ENCODE measurements at places on chromosomes 1 and 21. TPM values are rescaled to one million over a fixed set of nuclear protein-coding genes. Genes with fewer than 3 reads are reported as not detected.

- DNase-seq = peak; percentile 53
- peaks cover 8% of the 10 kb centered on the region for H3K4me1 ChIP-seq
- H3K27me3 ChIP-seq = no peaks in the 10 kb centered on the region
- no peak overlapping the region for H3K27ac ChIP-seq
- no peaks in the 10 kb centered on the region for H3K36me3 ChIP-seq
These were observed 1.1 kb downstream of the GPR25 start for GRCh38 chr1:200873671-200874397.

- peaks cover 8% of the 10 kb centered on the region for H3K4me1 ChIP-seq
- DNase-seq = no peak
- no peak overlapping the region for H3K4me3 ChIP-seq
- H3K36me3 ChIP-seq = no peaks in the 10 kb centered on the region
- H3K27ac ChIP-seq = no peak overlapping the region
- H3K27me3 ChIP-seq = no peaks in the 10 kb centered on the region
These were observed 11.3 kb downstream of the LIX1L start for GRCh38 chr1:145946477-145946986.

DNA sequence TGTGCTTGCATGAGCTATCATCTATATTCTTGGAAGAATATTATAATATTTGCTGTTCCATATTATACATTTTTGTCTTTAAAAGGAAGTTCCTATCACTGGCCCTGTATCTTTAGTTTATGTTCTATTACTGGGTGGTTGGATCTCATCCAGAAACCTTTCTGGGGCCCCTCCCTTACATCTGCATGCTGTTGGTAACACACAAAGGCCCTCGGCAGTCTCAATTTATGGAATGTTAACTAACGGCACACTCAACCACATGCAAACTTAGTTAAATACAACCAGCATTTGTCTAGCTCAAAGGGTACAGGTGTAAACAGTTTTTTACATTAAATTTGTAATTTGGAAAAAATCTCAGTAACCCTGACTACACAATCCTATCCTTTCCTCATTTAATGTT is 9.7 kb upstream of the HYI start:
- H3K27me3 ChIP-seq = no peaks in the 10 kb centered on the region
- no peak for DNase-seq
- H3K27ac ChIP-seq = no peak overlapping the region
- H3K36me3 ChIP-seq = no peaks in the 10 kb centered on the region
- H3K4me1 ChIP-seq = no peaks in the 10 kb centered on the region

- no peaks in the 10 kb centered on the region for H3K36me3 ChIP-seq
- no peaks in the 10 kb centered on the region for H3K27me3 ChIP-seq
- no peaks in the 10 kb centered on the region for H3K4me1 ChIP-seq
- H3K4me3 ChIP-seq = no peak overlapping the region
These were observed 3.8 kb upstream of the RRP15 start for GRCh38 chr1:218281285-218281684.

Gene TRIM63
- total RNA-seq = not detected

GRCh38 chr1:230641346-230641745 is 935 bp upstream of the COG2 start:
- peak overlapping the region; percentile 64 for H3K4me3 ChIP-seq
- no peak for DNase-seq
- no peak overlapping the region for H3K27ac ChIP-seq
- no peaks in the 10 kb centered on the region for H3K36me3 ChIP-seq

DNA sequence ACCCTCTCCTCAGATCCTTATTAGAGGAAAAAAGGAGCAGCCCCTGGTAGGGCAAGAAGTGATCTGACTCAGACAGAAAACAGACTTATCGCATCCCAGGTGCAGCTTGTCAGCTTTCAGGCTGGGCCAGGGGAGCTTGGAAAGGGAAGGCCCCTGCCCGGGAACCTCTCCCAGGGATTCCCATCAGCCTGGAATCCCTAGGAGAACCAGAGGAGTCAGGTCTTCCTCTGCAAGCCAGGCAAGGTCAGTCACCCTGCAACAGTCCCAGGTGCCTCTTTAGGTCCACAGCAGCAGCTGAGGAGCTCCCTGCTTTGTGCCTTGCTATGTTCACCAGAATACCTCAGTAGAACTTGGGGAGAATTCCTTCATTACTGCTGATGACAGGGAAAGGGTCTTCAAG is 2.9 kb upstream of the PRAMEF12 start:
- no peak overlapping the region for H3K27ac ChIP-seq
- H3K27me3 ChIP-seq = no peaks in the 10 kb centered on the region
- no peaks in the 10 kb centered on the region for H3K4me1 ChIP-seq

DNA sequence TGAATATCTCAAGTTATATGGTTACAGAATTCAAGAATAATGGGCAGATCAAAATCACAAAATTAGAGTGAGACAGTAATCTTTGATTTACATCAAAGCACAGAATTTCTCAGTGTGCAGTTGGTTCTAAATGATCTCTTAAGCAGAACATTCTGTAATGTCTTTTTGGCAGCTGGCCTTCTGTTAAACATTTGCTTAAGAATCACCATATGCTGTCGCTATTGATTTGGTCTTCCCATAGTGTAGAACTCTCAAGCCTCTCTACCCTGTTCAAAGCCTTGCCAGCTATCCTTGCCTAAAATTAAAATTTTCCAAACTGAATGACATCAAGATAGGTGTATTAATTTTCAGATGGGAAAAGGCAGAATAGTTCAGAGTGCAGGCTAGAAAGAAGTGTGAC is 38.9 kb upstream of the ERO1B start:
- H3K4me3 ChIP-seq = no peak overlapping the region
- H3K27me3 ChIP-seq = no peaks in the 10 kb centered on the region
- DNase-seq = no peak
- H3K27ac ChIP-seq = no peak overlapping the region
- no peaks in the 10 kb centered on the region for H3K4me1 ChIP-seq

DNA sequence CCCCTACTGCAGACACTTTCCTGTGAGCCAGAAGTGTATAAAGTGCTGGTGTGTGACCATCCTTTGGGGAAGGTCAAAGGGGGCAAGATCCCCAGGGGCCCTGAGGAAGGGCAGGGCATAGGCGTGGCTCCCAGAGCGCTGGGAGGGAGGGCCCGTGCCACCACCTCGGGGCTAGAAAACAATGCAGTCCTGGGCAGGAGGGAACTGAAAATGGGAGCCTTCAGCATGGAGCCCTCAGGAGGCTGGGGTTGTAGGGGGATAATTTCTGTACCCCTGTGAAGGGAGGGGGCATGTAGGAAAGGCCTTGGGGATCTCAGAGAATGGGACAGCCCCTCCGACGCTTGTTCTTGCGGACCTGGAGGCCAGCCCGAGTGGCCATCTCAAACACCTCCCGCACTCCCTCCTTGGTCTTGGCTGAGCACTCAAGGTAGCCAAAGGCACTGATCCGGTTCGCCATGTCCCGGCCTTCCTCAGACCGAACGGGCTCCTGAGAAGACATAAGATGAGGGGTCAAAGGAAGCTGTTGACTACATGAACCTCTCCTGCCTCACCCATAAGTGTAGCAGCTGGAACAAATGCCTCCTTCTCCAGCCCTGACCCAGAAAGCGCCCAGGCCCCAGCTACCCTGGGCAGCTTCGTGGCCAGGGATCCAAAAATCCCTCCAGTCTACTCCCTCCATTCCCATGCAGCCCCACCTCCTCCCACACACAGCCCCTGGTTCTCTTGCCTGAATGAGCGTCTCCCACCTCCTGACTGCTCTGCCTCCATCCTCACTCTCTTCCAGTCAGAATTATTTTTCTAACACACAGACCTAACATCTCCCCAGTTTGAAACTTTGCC is 5.5 kb downstream of the RHOC start:
- DNase-seq = no peak
- H3K4me3 ChIP-seq = no peak overlapping the region
- no peak overlapping the region for H3K27ac ChIP-seq
- H3K27me3 ChIP-seq = no peaks in the 10 kb centered on the region
- H3K36me3 ChIP-seq = peaks cover 8% of the 10 kb centered on the region

Gene TAS1R3
- total RNA-seq = 0.19 TPM

Gene C1orf159
- 12.4 TPM for total RNA-seq

DNA sequence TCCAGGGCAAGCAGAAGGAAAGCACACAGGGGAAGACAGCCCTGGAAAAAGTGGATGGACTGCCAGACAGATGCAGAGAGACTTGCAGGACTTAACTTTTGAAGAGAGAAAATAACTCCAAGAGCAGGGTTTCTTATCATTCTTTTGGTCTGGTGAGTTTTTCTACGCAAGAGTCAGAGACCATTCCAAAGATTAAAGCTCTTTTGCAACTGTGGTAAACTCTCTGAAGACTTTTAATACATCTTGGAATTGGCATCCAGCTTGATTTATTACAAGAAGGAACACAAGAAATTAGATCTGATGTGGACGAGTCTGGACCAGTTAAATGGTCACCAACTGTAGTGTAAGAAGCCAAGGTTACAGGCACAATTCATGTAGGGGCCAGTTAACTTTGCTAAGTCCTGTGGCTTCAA is 153.4 kb downstream of the SIPA1L2 start:
- H3K27me3 ChIP-seq = no peaks in the 10 kb centered on the region
- no peak for DNase-seq
- H3K27ac ChIP-seq = no peak overlapping the region
- no peak overlapping the region for H3K4me3 ChIP-seq
- H3K36me3 ChIP-seq = no peaks in the 10 kb centered on the region
- no peaks in the 10 kb centered on the region for H3K4me1 ChIP-seq

- peaks cover 8% of the 10 kb centered on the region for H3K4me1 ChIP-seq
- no peak overlapping the region for H3K27ac ChIP-seq
- peak; percentile 89 for DNase-seq
- H3K36me3 ChIP-seq = no peaks in the 10 kb centered on the region
These were observed 95.6 kb upstream of the KCNK1 start for GRCh38 chr1:233518344-233518743.

GRCh38 chr1:87599569-87599968 is 270.9 kb downstream of the LMO4 start:
- no peaks in the 10 kb centered on the region for H3K4me1 ChIP-seq
- H3K27ac ChIP-seq = no peak overlapping the region

DNA sequence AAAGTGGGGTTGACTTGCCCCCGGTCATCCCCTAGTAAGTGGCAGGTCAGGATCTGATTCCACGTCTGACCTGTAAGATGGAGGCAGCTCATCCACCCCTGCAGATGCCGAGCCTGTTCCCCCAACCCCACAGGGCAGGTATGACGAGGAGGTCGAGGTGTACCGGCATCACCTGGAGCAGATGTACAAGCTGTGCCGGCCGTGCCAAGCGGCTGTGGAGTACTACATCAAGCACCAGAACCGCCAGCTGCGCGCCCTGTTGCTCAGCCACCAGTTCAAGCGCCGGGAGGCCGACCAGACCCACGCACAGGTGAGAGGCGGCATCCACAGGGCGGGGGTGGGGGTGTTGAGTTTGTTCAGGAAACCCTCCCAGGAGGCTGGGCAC is 9.6 kb downstream of the TMEM201 start:
- DNase-seq = no peak
- no peak overlapping the region for H3K4me3 ChIP-seq
- H3K4me1 ChIP-seq = peaks cover 8% of the 10 kb centered on the region
- H3K36me3 ChIP-seq = peaks cover 6% of the 10 kb centered on the region
- no peaks in the 10 kb centered on the region for H3K27me3 ChIP-seq

DNA sequence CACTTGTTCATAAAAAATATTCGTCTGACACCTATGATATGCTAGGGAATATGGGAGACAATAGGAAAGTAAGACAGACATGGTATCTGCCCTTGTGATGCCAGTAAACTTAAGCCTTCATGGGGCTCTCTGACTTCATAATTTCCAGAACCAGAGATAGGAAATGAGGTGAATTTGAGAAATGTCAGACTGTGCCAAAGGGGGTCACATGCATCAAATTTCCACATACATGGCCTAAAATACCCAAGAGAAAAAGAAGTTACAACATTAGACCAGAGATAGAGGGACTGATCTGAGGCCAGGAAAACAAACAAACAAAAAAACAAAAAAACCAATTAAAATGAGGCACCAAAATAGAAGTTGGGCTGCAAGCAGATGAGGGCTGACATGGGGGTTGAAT is 75.7 kb downstream of the DISC1 start:
- no peaks in the 10 kb centered on the region for H3K27me3 ChIP-seq
- H3K4me3 ChIP-seq = no peak overlapping the region
- no peaks in the 10 kb centered on the region for H3K36me3 ChIP-seq

Gene FAM78B
- total RNA-seq = 4.0 TPM

Gene CNST
- 21.3 TPM for total RNA-seq

DNA sequence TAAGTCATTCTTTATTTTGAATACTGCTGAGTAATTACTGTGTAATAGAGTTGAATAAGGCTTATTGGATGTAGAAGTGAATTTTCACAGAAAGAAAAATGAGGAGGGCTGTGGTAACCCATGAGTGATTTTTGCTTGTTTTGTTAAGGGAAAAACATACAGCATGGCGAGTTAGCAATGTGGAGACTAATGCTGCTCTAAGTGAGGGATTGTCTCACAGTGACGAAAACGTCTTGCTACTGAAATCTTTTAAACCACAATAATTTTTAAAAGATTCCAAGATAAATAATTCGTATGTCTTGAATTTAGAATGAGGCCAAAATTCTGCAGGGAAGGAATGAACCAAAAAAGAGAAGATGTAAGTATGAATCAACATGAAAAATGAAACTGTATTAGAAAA is 16.2 kb upstream of the PLA2G4A start:
- H3K36me3 ChIP-seq = no peaks in the 10 kb centered on the region
- no peaks in the 10 kb centered on the region for H3K27me3 ChIP-seq
- no peak overlapping the region for H3K27ac ChIP-seq

- H3K36me3 ChIP-seq = no peaks in the 10 kb centered on the region
- DNase-seq = peak; percentile 45
These were observed 4.7 kb downstream of the KRTAP10-8 start for GRCh38 chr21:44616591-44616926.

Gene ADGRB2
- 26.2 TPM for total RNA-seq

DNA sequence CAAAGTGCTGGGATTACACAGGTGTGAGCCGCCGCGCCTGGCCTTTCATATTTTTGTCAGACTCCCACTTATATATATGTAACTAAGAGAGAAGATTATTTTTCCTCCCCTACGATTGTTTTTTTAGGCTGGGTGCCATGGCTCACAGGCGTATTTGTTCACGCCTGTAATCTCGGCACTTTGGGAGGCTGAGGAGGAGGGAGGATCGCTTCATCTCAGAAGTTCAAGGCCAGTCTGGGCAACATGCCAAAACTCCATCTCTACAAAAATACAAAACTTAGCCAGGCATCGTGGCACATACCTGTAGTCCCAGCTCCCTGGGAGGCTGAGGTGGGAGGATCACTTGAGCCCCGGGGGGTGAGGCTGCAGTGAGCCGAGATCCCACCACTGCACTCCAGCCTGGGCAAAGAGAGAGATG is 23.9 kb upstream of the ITLN2 start:
- H3K36me3 ChIP-seq = no peaks in the 10 kb centered on the region
- H3K4me3 ChIP-seq = no peak overlapping the region
- H3K27ac ChIP-seq = no peak overlapping the region
- H3K4me1 ChIP-seq = peaks cover 10% of the 10 kb centered on the region
- no peaks in the 10 kb centered on the region for H3K27me3 ChIP-seq
- no peak for DNase-seq

Gene ZMYND12
- total RNA-seq = not detected

GRCh38 chr1:173863224-173864161 is 4.3 kb downstream of the GAS5 start:
- H3K4me3 ChIP-seq = no peak overlapping the region
- H3K27me3 ChIP-seq = no peaks in the 10 kb centered on the region
- no peak for DNase-seq
- no peak overlapping the region for H3K27ac ChIP-seq

Measured in H1 (cell line).